ENCODE measurements at places on chromosomes 2 and 18. TPM values are rescaled to one million over a fixed set of nuclear protein-coding genes. Genes with fewer than 3 reads are reported as not detected.

PARD6G gene
- total RNA-seq = 12.8 TPM

AQP4 gene
- total RNA-seq = 5.1 TPM

DNA sequence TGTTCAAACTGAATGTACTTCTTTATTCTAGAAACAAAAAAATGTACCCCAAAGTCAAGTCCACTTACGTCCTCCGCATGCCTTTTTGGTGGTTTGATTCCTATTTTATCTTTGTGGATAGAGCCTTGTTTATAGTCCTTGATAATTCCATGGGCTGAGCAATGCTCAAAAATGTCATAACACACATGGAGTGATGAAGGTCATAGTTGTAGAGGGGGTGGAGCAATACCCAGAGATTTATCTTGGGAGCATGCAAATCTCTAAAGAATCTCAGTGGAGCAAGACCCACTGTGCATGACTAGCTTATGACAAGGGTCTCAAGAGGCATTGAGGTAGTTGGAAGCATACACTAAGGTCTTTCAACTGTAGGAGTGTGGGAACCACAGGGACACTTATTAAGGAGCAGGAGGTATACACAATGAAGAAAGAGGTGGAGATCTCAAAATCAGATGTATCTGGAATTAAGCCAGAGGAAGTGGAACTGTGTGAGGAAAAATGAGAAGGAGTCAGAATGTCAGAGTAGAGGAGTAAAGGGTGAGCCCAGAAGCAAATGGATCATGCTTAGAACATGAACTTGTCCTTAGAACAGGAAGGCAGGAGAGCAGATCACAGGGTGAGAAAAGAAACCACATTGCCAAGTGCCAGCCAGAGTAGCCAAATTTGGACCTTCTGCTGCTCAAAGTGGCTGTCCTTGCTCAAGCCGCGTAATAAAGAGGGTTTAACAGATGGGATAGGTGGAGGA, 68.1 kb upstream of the STK39 start:
- no peak for DNase-seq

GRCh38 chr2:75607988-75608683, 38.4 kb upstream of the MRPL19 start:
- no peak for DNase-seq

RAX gene
- 3.4 TPM for total RNA-seq
